ENCODE measurements at places on chromosomes 2 and 18. TPM values are rescaled to one million over a fixed set of nuclear protein-coding genes. Genes with fewer than 3 reads are reported as not detected.
A peak's percentile ranks its signal among the peaks of the same experiment; 100 is the strongest.

DNA sequence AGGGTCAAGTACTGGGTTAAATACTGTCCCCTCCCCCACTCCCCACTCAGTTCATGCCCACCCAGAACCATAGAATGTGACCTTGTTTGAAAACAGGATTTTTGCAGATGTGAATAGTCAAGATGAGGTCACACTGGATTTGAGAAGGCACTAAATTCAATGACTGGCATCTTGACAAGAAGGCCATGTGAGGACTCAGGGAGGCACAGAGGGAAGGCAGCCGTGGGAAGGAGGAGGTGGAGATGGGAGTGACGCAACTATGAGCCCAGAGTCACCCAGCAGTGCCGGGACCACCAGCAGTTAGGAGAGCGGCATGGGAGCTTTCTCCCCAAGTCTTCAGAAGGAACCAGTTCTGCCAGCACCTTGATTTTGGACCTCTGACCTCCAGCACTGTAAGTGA lies 257.3 kb downstream of the BCL2 start:
- DNase-seq, result no peak

DNA sequence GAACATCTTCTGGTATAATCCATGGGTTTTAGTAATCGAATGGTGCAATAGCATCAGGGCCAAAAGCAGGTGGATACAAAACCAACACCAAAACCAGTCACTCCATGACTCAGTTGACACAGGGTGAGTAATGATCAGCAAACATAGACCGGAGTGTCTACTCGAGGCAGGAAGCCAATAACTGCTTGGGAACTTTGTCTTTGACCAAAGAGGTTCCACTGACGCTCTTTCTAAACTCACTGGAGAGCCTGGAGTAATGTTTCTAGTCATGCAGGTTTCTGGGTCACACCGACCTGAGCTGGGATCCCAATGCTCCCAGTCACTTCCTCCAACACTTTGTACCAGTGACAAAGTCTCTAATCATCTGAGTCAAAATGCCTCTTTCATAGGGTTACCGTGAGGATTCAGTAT lies 30.9 kb downstream of the MREG start:
- no peak for DNase-seq

DNA sequence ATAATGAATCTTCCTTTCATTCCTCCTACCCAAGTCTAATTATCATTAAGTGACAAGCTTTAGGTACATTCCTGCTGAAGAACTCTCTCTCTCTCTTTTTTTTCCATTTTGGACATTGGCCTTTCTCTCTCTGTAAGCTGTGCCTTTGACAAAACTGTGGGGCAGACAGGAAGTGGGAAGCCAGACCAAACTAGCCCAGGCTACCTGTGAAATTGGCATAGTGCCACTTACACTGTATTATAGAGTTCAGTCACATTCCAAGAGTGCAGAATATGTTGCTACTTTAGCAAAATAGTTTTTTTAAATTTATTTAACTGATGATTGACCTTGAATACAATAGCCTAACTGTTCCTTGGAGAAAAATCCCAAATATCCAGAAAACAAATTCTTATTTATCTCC lies 381.5 kb upstream of the ETAA1 start:
- DNase-seq, result no peak

- DNase-seq, result peak; percentile 17
Measured at GRCh38 chr2:152715854-152716428, 1.3 kb downstream of the PRPF40A start.

DNA sequence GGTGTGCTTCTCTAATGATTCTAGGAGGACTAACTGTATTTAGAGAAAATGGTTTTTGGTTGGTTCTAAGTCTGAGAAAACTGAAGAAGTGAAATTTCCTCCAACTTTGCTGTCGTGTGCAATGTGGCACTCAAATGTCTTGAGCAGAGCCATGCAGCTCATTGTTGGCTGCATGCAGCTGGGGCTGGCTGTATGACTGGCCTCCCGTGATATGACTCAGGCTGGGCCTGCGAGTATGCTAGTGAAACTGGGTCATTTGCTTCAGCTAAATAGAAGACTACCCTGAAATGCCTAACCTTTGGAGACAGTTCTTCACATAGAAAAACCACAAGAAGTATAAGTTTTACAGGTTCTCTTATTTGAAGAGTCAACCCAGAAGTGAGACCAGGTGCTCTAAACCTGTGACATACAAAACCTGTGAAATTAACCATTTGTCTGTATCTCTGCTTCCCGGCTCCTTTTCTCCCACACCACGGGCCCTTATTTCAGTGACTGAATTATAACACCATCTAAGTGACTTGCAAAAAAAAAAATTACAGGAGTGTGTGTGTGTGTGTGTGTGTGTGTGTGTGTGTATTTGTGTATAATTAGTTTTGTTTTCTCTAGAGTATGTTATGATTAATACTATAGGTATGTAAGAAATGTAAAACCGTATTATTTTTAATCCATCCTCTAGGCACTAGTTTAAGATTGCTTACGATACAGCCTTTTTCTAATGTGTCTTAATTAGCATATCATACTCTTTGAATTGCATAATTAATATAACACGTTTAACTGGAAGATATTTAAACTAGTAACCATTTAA lies 15.9 kb downstream of the POLI start:
- DNase-seq, result peak; percentile 16

GRCh38 chr18:11696451-11696850 lies 7.4 kb downstream of the GNAL start:
- DNase-seq, result no peak

DNA sequence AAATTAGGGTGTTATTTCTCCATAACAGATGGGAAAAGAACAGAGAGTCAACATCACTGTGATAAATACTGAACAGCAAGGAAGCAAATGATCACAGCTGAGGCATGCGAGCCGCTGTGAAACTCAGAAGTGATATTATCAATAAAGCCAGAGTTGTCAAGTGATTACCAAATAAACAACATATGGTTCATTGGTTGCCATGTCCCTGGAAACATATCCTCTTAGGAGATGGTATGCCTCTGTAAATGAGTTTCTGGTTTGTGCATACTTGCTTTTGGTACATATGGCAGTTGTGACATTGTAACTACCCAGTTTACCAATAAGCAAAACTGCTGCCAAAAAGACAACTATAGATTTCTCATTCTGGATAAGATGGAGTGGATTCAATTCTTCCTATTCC lies 23.8 kb downstream of the RAPGEF4 start:
- DNase-seq, result no peak

GRCh38 chr2:61938511-61938910 lies 33.0 kb downstream of the COMMD1 start:
- no peak for DNase-seq

GRCh38 chr2:226711606-226712296 lies 87.9 kb downstream of the IRS1 start:
- DNase-seq, result no peak

DNA sequence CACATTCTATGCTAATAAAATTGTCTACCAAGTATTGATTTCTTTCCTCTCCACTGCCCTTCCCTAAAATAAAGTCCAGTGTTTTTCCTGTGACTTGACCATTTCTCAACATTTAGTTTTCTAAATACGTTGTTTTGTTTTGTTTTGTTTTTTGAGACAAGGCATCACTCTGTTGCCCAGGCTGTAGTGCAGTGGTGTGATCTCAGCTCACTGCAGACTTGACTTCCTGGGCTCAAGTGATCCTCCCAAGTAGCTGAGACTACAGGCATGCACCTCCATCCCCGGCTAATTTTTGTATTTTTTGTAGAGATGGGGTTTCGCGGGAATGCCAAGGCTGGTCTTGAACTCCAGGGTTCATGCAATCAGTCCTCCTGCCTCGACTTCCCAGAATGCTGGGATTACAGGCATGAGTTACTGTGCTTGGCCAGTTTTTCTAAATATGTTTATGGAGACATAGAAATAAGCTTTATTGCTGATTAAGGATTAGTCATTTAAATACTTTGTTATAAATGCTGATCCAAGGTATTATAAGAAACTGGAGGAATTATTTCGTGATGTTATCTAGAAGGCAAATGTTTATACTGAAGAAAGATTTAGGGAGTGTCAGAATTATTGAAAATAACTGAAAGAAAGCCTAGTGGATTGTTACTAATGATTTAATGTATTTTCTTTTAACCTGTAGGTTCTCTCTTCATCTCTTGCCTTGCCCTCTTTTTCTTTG lies 5.7 kb upstream of the HTR2B start:
- DNase-seq, result no peak

DNA sequence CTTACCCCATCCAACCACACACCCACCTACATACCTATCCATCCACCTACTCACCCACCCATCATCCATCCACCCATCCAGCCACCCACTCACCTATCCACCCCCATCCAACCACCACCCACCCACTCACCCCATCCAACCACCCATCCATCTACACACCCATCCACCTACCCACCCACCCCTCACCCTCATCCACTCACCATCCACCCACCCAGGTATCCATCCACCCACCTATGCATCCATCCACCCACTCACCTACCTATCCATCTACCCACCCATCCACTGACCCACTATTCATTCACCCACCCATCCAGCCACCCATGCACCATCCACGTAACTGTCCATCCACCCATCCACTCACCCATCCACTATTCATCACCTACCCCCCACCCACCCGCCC lies 194.8 kb downstream of the EIPR1 start:
- no peak for DNase-seq

- DNase-seq, result no peak
Measured at GRCh38 chr2:62305421-62306176, 109.7 kb downstream of the B3GNT2 start.

GRCh38 chr2:3480352-3481010 lies 38.9 kb downstream of the ADI1 start:
- DNase-seq, result no peak

DNA sequence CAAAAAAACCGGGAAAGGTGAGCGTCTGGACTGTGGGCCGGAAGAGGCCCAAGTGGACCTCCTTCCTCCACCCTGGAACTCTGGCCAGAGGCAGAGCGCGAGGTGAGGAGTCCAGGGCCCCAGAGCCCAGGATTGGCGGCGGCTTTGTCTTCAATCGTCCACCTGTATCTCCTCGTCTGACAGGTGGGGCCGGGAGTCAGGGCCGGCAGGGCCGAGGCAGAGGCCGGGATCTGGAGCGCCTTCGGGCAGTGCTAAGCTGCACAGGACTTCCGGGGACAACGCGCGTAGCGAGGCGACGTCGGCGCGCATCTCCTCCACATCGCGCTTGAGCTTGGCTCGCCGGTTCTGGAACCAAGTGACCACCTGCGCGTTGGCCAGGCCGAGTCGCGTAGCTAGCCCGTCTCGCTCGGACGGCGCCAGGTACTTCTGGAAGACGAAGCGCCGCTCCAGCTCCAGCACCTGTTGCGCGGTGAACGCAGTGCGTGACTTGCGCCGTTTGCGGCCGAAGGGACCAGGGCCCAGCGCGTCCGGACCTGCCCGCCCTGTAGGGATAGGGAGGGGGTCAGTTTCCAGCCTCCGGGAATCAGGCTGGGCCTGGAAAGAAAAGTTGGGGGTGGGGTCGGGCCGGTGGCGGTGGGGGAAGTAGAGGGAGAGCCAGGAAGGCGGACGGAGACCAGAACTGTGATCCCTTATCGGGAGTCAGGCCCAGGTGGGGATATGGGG lies 1.5 kb downstream of the LBX2 start:
- DNase-seq, result no peak

DNA sequence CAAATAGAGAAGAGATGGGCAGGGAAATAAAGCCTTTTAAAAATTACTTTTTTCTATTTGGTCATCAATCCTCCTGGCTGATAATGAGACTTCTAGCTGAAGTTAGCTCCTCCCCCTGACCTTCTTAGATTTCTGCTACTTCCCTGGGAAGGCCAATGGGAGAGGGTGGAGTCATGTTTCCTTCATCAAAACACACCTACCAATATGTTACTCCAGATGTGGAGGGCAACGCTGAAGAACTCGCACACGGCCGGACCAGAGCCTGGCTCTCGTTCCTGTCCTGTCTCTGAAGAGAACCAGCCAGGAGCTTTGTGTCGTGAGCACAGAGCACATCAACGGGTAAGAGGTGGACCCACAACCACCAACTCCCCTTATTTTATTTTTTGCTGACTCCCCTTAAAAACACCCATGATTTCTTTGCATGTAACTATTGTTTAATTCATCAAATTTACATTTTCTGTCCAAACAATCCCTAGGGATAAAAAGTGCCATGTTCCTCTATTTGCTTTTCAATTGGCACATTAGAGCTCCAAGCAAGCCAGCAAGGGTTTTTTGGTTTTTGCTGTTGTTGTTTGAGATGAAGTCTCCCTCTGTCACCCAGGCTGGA lies 94.9 kb downstream of the ADD2 start:
- DNase-seq, result no peak

DNA sequence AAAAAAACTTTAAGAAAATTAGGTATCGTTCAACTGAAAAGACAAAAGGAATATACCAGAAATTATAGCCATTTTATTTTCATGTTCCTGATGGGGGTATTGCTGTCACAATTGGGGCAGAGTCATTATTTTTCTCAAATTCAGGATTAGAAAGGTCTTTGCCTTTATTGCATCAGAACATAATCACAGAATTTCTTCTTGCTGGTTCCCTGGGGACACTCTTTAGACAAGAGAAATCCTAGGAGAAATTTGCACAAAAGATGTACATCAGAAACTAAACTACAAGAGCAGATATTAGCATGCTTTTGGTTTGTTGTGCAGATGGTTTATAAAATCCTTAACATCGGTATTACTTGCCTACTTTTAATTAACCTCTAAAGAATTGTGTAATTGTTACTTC lies 103.2 kb downstream of the NCOA1 start:
- no peak for DNase-seq

GRCh38 chr2:212994976-212995375 lies 156.4 kb downstream of the IKZF2 start:
- DNase-seq, result no peak

GRCh38 chr18:11733031-11733430 lies 44.0 kb downstream of the GNAL start:
- peak; percentile 38 for DNase-seq

DNA sequence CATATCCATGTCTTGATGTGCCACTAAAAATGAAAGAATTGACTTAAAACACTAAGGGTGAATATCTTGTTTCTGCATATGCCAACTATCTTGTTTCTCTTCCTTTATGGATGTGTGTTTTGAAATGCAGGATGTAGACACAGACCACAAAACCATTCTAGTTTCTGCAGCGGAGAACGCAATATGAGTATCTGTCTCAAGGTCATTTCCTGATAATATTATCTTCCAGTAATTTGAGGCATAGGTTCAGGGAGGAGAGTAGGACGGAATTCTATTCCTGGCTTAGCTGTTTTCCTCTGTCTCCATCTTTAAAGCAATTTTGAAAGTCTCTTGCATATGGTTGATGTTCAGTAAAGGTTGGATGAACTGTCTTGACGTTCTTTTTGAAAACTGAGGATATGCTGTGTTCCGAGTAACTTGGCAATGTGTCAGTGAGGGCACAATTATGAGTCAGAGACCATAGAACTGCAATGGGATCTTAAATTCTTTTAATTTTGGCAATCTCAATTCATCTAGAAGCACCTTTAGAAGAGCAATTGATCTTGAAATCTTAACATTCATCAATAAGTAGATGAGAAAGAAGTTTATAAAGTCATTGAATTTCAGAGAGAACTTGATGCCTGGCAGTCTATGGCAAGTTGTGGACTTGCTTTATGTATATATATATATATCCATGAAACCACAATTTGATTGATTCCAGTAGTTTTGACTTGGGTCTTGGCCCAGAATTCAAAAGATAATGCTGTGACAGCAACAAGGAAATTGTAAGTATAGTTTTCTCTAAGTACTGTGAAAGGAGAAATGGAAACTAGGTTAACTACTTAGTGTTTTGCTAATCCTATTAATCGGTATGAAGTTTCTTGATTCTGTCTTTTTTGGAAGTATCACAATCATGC lies 24.8 kb downstream of the RAB27B start:
- DNase-seq, result no peak

FSHR gene
- total RNA-seq, result not detected

FAM237A gene
- total RNA-seq, result not detected

CRYBA2 gene
- not detected for total RNA-seq

ATP6V1B1 gene
- not detected for total RNA-seq

ALLC gene
- not detected for total RNA-seq

CNGA3 gene
- not detected for total RNA-seq

PUS10 gene
- total RNA-seq, result 8.0 TPM

Data from CD4-positive, alpha-beta memory T cell (primary cell).